ENCODE measurements at places on chromosomes 5 and 9.
A peak's percentile ranks its signal among the peaks of the same experiment; 100 is the strongest.

- no peak for DNase-seq
These were observed 1.2 kb downstream of the ARRDC1 start for GRCh38 chr9:137606734-137607138.

GRCh38 chr5:168842571-168843205, 263.5 kb upstream of the PANK3 start:
- no peak for DNase-seq

DNA sequence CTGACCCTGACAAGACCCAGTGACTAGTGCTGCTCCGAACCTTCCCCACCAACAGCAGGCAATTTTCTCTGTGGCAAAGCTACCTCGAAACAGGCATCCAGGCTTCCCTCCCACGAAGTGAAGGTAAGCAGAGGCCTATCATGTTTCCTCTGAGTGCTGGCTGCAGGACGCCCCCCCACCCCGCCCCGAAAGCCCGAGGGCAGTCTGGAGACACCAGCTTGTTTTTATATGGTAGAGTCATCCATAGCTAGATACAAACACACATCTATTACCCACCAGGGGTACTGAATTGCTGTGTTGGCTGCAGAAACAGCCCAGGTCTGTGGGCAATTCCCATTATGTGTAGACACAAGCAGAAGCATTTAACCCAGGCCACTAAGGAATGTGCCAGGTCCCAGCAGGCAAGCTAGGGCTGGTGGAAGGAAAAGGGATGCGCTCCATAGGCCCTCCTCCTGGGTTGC, 40.4 kb downstream of the LIX1 start:
- no peak for DNase-seq

- DNase-seq, result peak; percentile 41
These were observed 1.7 kb downstream of the FST start for GRCh38 chr5:53481887-53482716.

DNA sequence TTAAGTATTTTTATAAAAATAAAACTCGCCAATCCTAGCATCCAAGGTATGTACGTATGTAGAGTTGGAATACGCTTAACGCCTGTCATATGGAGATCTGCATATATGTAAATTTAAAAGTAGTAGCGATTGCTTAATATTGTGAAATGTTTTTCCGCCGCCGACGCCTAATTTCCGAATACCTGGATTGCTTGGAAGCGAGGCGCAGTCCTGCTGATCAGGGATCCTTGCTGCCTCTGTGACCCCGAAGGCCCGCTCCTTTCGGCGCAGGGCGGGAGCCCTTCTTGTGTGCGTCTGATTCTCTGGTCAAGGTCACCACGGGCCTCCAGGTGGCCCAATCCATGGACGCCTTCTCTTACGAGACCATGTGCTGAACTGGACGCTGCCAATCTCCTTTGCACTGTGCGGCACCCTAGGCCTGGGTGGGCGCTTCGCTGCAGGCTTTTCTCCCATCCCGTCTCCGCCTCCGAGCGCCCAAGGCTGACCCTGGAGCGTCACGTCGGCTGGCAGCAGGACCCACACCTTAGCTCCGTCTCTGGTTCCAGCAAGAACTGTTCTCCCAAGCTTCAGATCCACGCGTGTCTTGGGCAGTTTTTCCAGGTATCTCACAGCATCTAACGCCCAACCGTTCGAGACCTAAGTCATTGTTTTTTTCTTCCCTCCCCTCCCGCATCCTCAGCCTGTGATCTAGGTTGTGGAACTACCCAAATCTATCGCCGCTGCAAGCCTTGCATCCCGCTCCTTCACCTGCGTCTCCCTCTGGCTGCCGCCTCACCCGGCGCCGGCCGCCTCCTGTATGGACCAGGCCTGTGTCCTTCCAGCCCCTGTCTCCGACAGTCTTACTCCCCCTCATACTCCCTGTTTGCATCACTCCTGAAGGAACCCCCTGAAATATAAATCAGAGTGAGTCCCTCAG, 3.6 kb upstream of the TRIM41 start:
- no peak for DNase-seq

DNA sequence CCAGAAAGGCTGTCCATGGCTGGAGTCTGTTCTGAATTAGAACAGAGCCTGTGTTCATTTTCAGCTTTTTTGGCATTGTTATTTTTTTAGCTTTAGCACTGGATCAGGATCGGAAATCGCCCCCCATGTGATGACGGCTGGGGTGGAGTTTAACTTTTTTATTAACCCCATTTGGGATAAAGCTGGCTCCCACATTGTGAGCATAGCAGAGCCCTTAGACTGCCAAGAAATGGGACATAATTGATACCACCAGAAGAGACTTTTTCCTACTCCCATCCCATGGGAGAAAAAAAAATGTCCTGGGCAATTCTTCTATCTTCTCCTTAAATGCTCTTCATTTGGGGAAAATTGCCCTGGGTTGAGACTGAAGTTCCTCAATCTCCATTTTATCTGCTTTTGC, 52.4 kb downstream of the SLIT3 start:
- no peak for DNase-seq

GRCh38 chr5:127602896-127603844, 45.7 kb upstream of the CTXN3 start:
- no peak for DNase-seq

DNA sequence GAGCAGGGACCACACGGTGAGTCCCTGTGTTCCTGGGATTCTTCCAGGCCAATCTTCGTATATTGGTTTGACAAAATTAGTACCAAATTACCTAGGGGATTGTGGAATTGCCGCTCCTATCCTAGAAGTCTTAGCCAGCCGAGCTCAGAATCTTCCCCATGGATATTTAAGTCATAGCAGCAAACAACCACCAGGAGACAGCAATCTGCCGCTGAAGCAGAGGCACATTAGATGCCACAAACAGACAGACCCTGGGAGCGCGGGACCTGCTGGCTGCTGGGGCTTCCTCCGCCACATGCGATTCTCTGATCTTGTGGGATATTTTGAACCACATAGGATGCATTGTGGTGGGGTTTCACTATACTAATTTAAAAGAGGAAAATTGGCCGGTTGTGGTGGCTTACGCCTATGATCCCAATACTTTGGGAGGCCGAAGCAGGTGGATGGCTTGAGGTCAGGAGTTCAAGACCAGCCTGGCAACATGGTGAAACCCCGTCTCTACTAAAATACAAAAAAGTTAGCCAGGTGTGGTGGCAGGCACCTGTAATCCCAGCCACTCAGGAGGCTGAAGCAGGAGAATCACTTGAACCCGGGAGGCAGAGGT, 31.7 kb upstream of the ZBTB43 start:
- peak; percentile 48 for DNase-seq

DNA sequence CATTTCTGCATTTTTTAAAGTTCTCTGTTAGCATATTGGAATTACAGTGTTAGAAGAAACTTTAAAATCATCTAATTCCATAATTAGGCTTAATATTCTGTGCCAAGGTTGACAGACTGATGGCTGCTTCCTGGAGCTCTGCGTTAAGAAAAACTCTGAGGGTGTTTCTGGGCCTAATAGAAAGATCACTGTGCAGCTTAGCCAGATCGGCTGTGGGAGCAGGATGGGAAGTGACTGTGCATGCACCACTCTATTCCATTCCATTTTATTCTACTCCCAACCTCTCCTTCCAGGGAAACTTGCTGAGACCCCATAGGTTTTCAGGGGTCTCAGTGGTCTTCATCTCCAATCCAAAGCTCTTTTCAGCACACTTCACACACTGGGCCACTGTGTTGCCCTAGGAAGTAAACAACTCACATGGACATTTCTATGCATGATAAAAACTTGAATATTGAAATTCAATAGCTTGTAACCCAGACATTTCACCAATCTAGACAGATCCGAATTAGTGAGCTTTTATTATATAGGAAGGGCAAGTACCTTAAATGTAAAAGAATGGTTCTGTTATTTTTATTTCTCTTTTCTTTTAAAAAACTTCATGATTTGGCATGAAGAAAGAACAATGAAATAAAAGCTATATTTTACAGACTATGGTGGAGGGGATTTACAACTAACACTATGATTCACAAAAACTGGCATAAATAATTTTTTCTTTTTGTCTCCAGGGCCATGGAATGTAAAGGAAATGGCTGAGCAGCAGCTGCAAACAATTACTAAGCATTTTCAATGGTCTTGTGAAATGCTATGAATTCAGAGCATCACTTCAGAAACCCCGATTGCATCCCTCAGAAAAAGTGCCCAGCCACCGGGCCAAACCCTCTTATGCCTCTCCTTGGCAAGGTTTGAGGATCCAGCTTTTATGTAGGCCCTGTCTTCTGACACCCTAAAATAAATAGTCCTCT, 51.4 kb upstream of the DAB2 start:
- no peak for DNase-seq

DNA sequence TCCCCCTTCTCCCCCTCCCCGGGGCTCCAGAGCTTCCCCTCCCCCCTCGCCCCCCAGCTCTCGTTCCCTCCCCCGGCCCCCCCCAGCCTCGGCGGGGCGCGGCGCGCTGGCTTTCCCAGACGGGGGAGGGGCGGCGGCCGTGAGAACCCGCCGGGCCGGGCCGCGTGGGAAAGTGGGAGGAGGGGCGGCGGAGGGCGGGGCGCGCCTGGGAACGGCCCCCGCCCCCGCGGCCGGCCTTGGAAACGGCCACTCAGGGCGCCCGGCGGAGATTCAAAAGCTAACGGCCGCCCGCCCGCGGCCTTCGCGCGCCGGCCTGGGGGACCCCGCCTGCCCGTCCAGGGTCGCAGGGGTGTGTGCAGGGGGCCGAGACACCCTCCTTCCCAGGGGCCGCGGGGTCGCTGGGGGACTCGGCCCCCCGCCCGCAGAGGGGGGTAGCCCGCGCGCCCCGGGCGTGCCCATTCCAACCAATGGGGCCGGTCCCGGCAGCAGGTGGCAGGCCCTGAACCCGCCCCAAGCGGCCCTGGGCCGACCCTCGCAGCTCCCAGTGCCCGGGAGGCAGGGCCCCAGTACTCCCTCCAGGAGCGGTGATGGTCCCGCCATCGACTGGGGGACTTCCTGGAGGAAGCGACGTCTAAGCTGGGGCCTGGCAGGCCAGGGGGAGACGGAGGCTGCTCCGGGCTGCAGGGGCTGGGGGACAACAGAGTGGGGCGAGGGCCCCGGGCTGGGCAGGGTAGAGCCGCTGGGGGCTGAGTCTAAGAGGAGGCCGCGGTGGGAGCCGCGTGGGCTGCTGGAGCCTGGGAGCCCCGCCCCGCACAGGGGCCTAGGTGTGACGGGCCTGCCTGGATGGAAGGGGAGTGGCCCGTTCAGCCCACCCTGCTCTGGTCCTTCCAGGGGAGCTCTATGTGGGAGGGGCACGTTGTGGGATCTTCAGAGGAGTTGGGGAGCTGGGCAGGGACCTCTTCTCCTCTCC, 14.2 kb upstream of the NRARP start:
- DNase-seq, result no peak

DNA sequence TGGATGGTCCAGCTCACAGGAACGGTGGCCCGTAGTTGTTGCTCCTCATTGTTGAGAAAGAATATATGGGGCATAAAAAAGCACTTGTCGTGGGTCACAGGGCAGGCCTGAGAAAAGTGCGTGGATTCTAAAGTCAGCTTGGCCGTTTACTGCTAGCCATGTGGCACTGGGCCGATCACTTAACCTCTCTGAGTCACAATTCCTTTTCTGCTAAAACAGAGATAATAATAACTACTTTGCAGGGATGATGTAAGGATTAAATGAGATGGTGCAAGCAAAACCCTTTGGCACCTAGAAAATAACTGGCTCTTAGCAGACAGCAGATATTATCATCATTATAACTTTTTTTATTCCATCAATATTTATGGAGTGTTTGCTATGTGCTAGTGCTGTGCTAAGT, 579.7 kb downstream of the CCDC171 start:
- DNase-seq, result no peak

DNA sequence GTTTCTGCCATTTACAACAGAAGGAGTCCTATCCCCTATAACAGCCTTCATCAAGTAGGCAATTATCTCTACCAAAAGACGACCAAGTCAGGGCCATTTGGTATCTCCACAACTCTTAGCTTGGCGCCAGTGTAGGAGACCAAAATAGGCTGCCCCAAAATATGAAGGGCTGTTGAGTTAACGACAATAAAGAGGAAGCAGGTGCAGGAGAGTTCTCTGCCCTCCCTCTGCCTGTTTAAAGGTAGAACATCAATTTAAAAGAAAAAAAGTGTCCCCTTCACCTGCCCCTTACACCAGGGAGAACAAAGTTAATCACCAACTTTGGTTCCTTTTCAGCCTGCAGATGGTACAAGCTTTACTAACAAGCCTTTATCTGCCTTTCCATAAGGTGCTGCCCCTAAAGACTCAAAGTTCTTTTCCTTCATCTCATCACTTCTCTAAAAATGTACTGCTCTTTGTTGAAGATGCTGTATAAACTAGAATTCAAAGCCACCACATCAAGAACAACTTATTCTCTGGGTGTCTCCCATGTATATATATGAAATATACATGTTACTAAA, 33.3 kb downstream of the PPP1R2B start:
- DNase-seq, result no peak

- no peak for DNase-seq
These were observed 258.1 kb downstream of the SYK start for GRCh38 chr9:91059713-91060112.

- DNase-seq, result no peak
These were observed 295.6 kb downstream of the PDE4D start for GRCh38 chr5:59597690-59598546.

DNA sequence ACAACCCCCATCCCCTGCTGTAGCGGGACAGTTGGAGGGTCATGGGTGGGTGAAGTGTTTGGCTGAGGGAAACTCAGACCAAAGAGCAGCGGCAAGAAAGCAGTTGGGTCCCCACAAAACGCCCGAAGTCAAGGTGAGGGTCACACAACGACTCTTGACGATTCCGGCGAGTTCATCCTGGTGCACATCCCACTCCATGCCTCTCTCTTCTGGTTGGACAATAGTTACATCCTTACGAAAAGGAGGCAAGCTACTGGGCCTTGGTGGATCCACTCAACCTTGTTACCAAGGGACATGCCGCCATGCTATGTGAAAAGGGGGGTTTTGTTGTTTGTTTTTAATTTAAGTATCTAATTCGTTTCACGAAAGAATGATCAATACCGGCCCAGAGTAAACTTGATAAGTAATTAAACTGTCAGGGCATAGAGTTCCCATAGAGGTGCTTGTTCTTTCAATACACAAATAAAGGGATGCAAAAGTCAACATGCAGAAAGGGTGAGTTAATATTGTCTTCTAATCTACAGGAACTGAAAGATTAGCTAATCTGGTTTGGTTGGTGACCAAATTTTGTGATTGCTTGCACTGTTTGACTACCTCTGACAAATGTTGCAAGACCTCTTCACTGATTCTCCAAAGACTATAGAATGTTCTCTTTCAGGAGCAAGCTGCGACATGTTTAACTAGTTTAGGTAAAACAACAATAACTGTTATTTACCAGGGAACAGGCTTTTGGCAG, 732 bp upstream of the SMIM15 start:
- peak; percentile 64 for DNase-seq

GRCh38 chr9:127767410-127767809, 11.1 kb downstream of the SH2D3C start:
- no peak for DNase-seq

DNA sequence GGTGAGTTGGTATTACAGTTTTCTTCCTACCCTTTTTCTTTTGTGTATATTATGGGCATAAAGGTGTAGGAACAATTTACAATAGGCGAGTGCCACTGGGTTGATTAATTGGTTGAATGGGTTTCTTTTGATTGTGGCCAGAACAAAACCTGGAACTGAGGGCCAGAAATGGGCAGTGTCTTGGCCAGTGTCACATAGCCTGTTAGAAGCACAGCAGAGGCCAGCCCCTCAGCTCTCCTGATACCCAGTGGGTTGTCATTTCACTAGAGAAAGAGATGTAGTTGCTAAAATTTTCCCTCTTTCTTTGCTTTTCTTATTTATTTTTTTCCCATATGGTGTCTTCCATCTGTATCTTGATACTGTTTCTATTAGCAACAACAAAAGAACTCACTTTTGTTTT, 38.8 kb upstream of the SEMA6A start:
- no peak for DNase-seq

Data from RKO (cell line).